T-helper 2 cell treated with Interferon-gamma antibody and Interleukin-4, amounts not matched to agents 5 μg/mL and 100 μg/mL, for 36 hours (primary cell): ENCODE measurements at places on chromosomes 7 and 10.

DNA sequence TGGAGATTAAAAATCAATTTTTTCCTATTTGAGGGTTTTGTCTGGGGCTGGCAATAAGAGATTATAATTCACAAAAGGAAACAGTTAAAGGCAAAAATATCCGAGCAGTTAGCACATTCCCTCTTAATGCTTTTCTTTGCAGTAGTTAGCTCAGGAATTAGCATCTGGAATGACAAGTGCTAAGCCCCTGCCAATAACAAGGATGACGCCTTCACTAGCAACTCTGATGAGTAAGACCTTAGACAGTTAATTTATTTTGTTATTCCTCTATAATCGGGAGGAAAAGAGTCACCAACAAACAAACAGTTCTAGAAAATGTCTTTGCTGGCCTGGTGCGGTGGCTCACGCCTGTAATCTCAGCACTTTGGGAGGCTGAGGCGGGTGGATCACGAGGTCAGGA, 151.3 kb downstream of the TRIL start:
- DNase-seq = no peak

- no peak for DNase-seq
These were observed 23.7 kb downstream of the PLAC9 start for GRCh38 chr10:80156216-80156615.

DNA sequence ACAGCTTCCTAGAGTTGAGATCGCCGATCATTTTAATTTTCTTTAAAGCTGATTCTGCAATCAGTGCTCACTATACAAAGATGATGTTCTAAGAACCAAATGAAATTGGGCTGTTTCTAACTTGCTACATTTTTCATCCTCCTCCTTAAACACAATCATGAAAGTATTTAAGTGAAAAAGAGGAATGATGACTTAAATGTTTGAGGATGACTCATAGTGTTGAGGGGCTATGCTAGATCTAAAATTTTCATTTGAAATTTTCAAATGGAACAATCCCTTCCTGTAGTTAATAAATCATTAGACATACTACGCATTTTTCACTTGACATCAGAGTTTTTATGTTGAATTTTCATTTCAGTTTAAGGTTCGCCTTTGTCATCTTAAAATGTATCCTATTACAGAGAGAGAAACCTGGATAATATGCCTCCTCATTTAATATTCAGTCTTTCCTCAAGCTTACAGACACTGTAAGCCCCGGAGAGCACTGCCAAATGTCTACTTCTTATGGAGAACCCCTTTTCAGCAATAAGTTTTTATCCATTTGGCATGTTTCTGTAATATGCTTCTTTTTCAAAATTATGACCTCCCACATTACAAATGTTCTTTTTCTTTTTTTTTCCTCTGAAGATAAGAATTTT, 499.6 kb downstream of the MAGI2 start:
- no peak for DNase-seq

GRCh38 chr10:97050205-97050745, 135.5 kb downstream of the SLIT1 start:
- DNase-seq = no peak

- DNase-seq = no peak
These were observed 75.8 kb downstream of the LARP4B start for GRCh38 chr10:855671-856070.

GRCh38 chr7:44218418-44219201, 17.8 kb downstream of the YKT6 start:
- DNase-seq = no peak

DNA sequence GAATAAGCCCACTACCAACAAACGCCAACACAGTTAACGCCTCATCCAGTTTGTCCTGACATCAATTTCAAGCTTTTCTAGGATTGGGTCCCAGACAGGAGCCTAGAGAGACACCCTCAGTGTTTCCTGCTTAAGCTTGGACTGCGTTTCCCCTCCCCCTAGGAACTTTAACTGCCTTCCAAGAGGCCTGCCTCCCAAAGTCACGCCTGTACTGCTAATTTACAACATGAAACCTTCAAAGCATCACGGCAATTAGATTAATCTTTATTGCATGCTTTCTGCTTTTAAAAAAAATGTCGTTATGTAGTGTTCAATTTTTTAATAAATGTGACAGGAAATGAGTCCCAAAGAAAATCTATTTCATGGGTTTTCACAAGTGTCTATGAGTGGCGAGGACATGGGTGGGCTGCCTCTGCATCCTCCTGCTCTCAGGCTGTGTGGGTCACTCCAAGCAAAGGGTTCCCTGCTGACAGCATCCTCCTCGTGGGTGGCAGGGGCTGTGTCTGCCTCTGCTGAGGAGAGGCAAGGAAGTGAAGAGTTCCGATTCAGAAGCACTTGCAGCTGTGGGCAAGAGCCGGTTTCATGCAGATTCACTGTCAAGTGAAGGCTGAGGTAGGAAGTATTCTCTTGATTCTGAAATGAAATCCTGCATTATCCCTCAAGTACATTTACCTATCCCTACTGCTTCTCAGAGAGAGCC, 193.0 kb upstream of the KMT2E start:
- no peak for DNase-seq

DNA sequence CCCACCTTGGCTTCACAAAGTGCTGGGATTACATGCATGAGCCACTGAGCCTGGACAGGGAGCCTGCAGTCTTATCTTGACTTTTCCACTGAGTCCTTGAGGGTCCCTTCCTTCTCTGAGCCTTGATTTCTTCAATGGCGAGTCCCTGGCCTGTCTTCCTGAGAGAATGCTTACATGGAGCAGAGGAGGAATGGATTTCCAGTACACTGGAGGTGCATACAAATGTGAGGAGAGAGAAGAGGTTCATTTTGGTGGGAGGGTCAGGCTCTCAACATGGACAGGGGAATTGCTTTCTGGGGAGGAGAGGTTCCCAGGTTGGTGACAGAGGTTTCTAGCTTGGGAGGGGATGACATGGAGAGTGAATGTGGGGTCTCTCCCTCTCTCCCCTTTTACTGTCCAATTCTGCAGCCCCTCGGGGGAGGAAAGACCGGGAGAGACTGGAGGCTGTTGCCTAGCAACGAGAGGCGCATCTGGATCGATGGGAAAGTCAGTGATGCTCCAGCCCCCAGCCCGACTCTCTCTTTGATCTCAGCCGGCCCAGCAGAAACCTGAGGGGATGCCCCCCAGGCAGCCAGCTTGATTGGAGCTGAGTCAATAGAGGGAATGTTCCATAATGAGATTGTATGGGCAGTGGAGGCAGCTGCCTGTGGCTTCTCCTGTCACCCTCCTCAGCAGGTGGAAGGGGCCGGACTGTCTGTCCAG, 14.8 kb downstream of the SRRM3 start:
- no peak for DNase-seq

GRCh38 chr7:158125091-158125490, 462.5 kb downstream of the PTPRN2 start:
- DNase-seq = no peak
